Fibroblast of the aortic adventitia (primary cell): ENCODE measurements at places on chromosomes 7 and 10.

- peak; percentile 28 for DNase-seq
These were observed 56.7 kb upstream of the JCAD start for GRCh38 chr10:30116041-30116491.

GRCh38 chr7:155291045-155291530 is 6.6 kb upstream of the INSIG1 start:
- DNase-seq: peak; percentile 37

DNA sequence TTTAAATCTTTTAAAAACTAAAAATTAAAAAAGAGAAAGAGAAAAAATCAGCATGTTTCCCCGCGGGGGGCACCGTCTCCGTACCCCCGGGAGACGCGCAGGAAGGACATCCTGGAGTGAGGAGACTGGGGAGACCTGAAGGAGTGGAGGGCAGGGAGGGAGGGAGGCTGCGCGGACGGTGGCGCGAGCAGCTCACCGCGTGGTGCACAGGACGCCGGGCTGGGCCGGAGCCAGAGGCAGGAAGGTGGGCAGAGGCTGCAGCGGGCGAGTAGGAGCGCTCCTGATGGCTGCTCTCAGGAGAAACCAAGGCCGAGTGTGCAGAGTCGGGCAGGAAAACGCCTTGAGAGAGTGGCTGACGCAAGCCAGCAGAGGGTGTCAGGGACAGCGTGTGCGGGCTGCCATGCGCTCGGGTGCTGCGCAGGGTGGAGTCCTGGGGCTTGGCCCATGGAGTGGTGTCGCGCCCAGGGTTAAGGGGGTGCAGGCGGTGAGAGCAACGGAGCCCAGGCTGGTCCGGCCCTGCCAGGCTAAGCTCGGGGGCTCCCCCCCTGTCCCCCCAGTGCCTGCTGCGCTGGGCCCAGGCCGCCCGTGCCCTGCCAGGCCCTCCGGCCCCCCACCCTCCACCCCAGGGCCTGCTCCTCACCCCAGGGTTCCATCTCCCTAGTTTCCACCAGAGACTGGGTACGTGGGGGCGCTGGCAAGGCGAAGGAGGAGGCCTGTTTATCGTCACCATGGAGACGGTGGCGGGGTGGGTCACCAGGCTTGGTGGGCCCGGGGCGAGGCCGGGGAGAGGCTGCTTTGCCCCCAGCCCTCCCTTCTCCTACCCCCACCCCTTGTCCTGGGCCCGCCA is 28.9 kb upstream of the FXYD4 start:
- no peak for DNase-seq

- DNase-seq: no peak
These were observed 121.2 kb downstream of the ANKRD30A start for GRCh38 chr10:37246637-37247036.

DNA sequence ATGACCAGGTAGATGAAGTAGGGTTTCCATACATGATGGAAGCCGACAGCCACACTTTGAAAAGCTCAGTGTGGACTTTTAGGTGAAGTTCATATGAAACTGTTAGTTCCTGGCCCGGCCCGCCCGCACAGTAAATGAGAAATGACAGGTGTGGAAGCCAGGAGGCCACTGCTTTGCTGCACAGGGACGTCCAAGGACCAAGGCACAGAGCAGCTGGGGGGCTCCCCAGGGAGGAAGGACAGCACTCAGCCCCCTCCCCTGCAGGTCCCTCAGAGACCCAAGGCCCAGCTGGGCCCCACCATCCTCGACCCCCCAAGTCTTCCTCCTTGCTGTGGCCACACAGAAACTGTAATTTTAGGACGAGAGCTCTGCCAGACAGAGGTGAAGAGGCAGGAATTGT is 219.2 kb downstream of the PTPRN2 start:
- DNase-seq: no peak

GRCh38 chr10:86757113-86757972 is 924 bp downstream of the BMPR1A start:
- DNase-seq: peak; percentile 75

- DNase-seq: no peak
These were observed 4.5 kb downstream of the PTPRN2 start for GRCh38 chr7:158583143-158583542.

GRCh38 chr7:87875151-87876039 is 765 bp downstream of the SLC25A40 start:
- no peak for DNase-seq

DNA sequence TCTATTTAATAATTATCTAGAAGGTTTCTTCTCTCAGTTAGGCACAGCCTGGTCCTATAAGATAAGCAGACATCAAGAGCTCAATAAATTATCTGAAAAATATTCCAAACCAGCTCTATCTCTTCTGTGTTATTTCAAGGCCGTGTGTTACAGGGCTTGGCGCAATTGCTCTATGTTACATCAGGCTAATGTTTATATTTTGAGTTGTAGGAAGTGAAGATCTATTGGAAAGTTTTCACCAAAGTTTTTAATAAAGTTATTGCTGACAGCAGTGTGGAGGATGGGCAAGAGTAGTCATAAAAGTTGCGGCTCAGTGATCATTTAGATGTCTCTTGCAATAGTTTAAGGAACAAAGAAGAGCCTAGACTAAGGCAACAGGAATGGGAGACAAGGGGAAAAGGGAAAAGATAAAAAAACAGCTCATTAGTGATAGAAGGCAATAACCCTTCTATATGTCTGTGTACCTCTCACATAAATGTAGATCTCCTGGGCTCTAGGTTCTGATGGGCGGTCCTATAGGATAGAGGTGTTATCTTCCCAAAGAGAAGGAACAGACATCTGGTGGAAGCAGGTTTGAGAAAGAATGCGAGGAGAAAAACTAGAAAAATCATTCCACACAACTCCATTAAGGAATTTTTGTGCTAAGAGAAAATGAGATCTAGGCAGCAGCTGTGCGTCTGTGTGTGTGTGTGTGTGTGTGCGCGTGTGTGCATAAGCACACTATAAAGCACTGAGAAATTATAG is 5.9 kb upstream of the ANKRD7 start:
- peak; percentile 40 for DNase-seq

GRCh38 chr7:100176096-100177044 is 811 bp downstream of the GPC2 start:
- DNase-seq: no peak

- no peak for DNase-seq
These were observed 111.2 kb downstream of the NOC3L start for GRCh38 chr10:94251568-94251967.

DNA sequence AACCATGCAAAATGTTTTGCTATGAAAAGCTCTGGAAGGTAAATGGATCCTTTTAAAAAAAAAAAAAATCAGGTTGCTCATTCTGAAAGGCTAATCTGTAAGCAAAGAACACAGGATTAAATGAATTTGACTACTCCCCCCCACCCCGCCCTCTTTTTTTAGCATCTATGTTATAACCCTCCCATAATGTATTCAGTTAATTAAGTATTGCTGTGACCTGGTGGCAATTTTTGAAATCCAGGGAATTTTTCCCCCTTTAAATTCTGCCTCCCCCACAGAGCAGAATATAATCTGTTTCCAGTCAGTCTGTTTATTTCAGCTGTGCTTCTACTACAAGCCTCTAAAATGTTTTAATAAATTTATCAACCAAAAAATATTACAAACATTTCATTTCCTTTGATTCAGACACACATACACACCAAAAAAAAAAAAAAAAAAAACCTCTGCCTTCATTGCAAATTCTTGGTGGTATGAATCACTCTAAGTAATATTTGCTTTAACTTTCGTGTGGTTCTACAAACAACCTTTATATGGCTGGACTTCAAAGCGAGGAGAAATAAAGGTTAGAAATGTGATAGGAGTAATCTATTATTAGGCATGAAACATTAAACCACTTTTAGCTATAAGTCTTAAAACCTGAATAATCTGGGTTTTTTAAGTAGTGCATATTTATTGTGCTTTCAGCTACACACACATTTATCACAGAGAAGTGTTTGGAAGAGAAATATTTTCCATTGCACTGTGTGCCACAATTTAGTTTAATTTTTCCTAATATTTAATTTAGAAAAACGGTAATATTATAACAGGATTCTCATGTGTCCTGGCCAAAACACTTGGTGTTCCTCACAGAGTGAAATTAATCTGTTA is 64.4 kb upstream of the ARID5B start:
- peak; percentile 79 for DNase-seq

DNA sequence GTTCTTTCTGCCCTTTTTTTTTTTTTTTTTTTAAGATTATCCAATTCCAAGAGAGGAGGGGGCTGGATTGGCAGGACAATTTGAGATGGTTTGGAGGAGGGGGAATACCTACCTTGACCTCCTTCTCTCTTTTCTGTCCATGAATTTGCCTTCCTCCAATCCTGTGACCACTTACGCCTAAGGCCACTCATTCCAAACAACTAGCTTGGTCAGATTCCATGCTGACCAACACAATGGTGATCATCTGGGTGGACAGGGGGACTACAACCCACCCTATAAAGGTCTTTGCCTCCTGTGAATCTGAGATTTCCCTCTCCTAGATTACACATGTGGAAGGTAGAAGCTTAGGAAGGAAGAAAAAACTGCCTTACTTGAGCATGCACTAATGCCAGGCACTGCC is 2.3 kb upstream of the LDB1 start:
- no peak for DNase-seq

DNA sequence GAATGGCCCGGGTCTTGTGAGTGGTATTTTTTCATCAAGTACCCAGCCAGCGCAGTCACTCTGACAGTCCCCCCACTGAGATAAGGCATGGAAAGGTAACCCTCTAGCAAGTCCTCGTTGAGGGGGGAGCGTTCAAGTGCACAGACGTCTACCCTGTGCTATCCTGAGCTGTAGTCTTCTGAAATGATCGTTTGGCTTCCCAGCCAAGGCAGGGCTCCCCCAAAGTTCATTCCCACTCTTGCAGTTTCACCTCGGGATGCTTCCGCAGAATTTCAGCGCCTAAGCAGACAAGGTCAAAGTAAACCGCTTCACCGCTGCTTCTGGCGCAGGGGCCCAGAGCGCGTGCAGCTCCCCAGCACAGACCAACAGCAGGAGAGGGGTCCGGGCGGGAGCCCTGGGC is 1.8 kb downstream of the INSYN2A start:
- no peak for DNase-seq

GRCh38 chr10:99834410-99834809 is 52.0 kb downstream of the ABCC2 start:
- peak; percentile 45 for DNase-seq

- DNase-seq: no peak
These were observed 134.3 kb downstream of the HTR7 start for GRCh38 chr10:90723416-90724068.

DNA sequence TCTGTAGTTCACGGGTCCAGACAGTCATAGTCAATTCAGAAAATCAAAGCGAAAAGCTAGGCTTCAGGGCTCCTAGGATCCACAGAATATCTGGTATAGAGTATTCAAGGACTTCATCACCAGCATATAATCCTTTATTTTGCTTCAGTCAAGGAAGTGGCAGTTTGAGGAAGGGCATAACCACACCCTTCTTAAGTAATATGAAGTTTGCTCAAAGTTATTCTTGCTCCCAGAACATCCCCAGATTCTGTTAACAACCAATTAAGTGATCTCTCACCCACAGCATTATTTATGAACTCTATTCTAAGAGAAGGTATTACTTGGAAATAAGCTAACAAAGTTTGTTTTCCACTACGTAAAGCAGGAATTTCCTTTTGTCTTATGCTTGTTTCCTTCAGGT is 13.2 kb downstream of the CWF19L1 start:
- DNase-seq: no peak

GRCh38 chr10:60200012-60200681 is 189.5 kb downstream of the ANK3 start:
- no peak for DNase-seq

GRCh38 chr10:12509016-12509793 is 159.9 kb downstream of the CAMK1D start:
- no peak for DNase-seq

GRCh38 chr7:95199779-95200558 is 124.4 kb downstream of the PON1 start:
- peak; percentile 63 for DNase-seq

GRCh38 chr7:150476285-150476684 is 25.9 kb downstream of the GIMAP8 start:
- DNase-seq: no peak

- DNase-seq: no peak
These were observed 70.4 kb upstream of the AOAH start for GRCh38 chr7:36794689-36795088.

- DNase-seq: no peak
These were observed 59.8 kb upstream of the MSRB2 start for GRCh38 chr10:23035569-23035968.

GRCh38 chr7:118839515-118839914 is 615.0 kb downstream of the ANKRD7 start:
- DNase-seq: no peak
